ENCODE measurements at places on chromosomes 16 and 17.

- no peak for DNase-seq
These were observed 3.7 kb downstream of the DUSP14 start for GRCh38 chr17:37493249-37494027.

DNA sequence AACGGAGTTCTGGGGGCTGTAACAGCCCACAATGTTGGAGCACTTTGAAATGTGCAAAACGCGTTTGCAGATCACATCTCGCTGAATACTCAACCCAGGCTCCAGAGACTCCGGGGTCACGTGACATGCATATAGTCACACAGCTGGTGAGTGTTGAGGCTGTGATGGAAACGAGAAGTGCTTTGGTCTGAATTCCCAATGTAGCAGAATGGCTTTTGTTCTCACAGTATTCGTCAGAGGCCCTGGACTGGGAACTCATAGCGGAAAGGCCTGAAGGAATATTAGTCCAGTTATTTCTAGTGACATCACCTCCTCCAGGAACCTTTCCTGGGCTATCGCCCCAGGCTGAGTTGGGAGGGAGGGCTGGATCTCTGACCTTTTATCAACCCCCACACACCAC, 95.8 kb upstream of the CRHR1 start:
- DNase-seq, result no peak

DNA sequence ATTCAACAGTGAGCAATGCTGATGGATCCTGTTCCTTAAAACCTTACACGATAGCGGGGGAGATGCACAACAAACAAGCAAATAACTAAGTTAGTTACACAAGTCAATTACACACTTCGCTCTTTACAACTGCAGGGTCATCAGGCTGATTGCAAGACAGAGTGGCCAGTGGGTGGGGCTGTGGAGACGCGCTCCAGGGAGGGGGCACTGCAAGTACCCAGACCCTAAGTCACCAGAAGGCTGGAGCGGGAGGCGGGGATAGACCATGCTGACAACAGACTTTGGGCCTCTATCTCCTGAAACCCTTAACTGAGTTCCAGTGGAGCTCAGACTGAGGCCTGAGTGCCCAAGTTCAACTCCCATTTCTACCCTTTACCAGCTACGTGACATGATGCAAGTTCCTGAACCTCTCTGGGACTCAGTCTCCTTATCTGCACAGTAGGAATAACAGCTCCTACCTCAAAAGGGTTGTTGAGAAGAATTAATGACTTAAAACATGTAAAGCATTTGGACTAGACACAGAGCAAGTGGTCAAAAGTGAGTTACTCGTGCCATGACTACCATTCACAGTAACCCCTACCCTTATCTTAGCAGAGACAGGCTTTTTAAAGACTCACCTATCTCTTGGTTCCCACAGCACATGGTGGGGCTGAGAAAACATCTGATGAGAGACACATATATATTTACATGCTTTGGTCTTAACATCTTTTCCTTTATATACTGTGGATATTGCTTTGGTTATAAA, 10.4 kb downstream of the CPPED1 start:
- no peak for DNase-seq

GRCh38 chr16:522320-523096, 5.0 kb upstream of the CAPN15 start:
- no peak for DNase-seq

DNA sequence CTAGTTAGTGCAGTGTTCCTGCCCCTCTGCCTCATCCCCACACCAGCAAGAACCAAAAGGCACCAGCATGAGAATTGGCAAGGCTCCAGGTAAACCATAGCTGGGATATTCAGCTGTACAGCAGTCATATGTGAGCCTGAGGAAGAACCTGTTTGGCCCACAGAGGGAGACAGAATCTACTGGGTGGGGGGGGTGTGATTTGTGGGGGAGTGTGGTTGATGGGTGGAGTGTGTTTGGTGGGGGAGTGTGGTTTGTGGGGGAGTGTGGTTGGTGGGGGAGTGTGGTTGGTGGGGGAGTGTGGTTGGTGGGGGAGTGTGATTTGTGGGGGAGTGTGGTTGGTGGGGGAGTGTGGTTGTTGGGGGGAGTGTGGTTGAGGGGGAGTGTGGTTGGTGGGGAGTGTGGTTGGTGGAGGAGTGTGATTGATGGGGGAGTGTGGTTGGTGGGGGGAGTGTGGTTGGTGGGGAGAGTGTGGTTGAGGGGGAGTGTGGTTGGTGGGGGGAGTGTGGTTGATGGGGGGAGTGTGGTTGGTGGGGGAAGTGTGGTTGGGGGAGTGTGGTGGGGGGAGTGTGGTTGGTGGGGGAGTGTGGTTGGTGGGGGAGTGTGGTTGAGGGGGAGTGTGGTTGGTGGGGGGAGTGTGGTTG, 19.5 kb downstream of the MINK1 start:
- no peak for DNase-seq

DNA sequence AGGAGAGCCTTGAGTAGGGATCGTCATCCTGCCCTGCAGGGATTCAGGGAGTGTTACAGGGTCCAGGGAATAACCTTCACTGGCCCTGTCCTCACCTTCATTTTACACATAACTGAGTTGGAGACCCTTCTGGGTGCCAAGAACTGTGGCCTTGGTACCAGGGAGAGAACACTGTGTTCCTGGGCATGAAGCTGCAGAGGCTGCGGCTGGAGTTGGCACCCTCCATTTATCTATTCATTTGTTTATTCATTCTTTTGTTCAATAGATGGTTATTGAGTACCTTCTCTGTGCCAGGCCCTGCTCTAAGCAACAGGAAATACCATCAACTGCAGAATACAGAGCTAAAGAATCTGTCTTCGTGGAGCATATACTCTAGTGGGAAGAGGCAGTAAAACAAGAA, 6.7 kb downstream of the ABCC3 start:
- DNase-seq, result no peak

DNA sequence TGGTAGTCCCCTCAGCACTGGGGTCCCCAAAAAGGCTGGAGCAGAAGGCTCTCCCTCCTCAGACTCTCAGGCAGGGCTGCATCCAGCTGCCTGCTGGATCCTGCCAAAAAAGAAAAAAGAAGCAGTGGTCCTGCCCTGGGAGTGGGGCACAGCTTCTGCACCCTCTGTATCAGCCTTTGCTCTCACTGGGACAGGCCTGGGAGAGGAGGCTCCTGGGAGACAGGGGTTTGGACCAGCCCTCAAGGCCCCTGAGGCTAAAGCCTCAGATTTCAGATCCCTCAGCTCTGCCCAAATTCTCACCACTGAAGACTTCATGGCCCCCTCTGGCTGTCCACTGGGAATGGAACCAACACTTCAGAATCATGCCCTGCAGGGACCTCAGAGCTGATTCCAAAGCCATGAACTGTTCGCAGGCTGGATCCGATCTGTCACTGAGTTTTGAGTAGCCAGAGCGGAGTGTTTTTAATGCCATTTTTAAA, 96.9 kb downstream of the C16orf78 start:
- no peak for DNase-seq

DNA sequence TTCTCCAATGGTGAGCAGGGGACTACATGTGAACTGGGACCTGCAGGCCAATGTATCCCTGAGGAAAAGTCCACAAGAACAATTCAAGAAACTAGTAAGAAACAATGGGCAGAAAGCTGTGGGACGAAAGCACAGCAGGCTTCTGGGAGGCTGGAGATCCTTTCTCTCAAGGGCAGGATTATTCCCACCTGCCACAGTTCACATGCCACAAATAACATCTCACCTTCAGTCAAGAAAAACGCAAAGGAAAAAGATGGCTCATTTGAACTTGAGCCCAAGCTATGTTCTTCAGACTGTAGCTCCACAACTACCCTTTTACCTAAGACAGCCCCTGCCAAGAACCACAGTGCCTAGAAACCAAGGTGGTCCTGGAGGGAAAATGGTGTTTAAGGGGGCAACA, 13.0 kb downstream of the HAS3 start:
- DNase-seq, result no peak

- no peak for DNase-seq
These were observed 3.9 kb upstream of the CDT1 start for GRCh38 chr16:88799569-88800276.

- DNase-seq, result no peak
These were observed 51.7 kb downstream of the ZFPM1 start for GRCh38 chr16:88504489-88505404.

DNA sequence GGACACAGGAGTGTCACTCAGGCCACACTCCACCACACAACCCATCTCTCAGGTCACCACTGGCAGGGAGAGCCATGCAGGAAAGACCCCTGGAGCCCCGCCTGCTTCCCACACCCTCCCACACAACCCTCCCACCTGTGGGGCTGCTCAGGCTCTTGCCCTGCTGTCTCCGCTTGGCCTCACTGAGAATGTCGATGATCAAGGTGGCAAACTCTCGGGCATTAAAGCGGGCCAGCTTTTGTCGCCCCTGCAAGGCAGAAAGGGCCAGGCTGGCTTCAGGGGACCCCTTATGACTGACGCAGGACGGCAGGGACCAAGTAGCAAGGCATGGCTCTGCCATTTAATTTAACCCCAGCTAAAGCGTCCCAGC, 8.5 kb downstream of the TP53I13 start:
- DNase-seq, result no peak

- no peak for DNase-seq
These were observed 10.3 kb downstream of the C17orf113 start for GRCh38 chr17:42039794-42040763.

GRCh38 chr16:25897702-25898101, 205.9 kb downstream of the HS3ST4 start:
- DNase-seq, result no peak

DNA sequence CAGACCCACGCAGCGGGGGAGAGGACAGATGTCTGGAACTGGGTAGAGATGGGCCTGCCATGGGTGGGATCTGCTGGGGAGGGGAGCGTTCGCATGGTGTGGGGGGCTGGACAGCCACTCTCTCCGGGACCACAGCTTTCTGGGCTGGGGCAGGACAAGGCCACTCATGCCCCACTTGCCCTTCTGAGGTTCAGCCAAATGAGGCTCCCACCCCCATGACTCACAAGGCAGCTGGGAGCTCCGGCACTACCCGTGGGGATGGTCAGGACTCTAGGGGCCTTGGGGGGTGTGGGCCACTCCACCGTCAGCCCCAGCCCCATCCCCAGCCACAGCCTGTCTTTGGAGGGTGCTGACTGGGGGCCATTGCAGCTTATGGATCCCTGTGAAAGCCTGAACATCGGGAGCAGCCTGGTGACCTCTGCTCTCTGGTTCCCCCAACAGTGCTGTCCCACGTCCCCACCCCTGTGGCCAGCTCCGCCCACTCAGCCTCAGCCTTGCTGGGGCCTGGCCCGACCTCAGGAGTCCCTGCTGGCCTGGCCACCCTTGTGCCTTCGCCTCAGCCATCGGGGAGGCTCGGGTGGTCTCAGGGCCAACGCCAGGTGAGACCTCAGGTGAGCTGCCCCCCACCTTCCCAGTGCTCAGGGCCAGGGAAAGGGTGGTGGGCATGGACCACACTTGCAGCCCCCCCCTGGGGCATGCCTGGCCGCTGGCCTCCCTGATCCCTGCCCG, 4.7 kb upstream of the CDH15 start:
- DNase-seq, result no peak

DNA sequence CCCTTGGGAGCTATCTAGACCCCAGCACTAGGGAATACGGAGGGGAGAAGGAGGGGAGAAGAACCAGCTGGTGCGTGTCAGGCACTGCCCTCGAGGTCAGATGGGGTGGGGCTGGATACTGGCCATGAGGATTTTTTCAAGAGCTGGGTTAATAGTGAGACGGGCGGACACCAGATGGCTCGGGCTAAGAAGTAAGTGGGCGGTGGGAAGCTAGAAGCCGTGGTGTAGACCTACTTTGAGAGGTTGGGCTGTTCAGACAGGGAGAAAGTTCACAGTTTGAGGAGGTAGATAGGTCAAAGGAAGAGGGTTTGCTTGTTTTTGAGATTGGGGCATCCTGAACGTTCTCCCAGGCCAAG, 303.8 kb downstream of the SEC14L1 start:
- no peak for DNase-seq

GRCh38 chr17:77833769-77834168, 124.7 kb upstream of the TNRC6C start:
- no peak for DNase-seq

All from activated CD4-positive, alpha-beta T cell treated with anti-CD3 and anti-CD28 coated beads, Interleukin-2, Interleukin-4, amounts not matched to agents 100 ng/mL and 50 ng/mL, durations not matched to agents 16 hours and 8 hours (primary cell).